ENCODE measurements at places on chromosomes 4 and X.

- no peak for DNase-seq
Measured at GRCh38 chrX:110759785-110760184, 35.8 kb downstream of the CHRDL1 start.

DNA sequence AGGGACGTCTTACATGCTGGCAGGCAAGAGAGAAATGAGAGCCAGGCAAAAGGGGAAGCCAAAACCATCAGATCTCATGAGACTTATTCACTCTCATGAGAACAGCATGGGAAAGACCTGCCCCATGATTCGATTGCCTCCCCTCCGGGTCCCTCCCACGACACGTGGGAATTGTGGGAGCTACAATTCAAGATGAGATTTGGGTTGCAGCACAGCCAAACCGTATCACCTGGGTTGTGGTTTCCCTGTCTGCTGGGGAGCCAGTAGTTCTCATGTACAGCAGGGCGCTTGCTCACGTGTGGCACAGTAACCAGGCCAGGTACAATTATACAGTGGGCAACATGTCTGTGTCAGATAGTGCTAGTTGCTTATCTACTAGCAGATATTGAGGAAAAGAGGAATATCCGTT is 11.1 kb upstream of the RS1 start:
- DNase-seq, result no peak

- no peak for DNase-seq
Measured at GRCh38 chr4:69697536-69698242, 44.6 kb upstream of the UGT2A1 start.

GRCh38 chr4:105875233-105875632 is 20.0 kb upstream of the NPNT start:
- DNase-seq, result no peak

DNA sequence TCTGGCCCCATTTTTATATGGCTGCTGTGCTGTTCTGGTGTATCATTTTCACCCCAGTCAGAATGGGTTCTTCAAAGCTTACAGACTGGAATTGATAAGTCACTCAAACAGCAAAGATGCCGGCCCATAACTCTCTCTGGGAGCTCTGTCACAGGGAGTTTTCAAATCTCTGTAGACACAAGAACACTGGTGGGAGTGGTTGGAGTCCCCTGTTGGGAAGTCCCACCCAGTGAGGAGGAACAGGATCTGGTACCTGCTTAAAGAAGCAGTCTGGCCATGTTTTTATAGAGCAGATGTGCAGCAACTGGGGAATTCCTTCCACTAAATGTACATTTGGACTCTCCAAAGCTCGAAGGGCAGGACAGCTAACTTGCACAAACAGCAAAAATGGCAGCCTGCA is 69.3 kb upstream of the UGT2B7 start:
- DNase-seq, result no peak

DNA sequence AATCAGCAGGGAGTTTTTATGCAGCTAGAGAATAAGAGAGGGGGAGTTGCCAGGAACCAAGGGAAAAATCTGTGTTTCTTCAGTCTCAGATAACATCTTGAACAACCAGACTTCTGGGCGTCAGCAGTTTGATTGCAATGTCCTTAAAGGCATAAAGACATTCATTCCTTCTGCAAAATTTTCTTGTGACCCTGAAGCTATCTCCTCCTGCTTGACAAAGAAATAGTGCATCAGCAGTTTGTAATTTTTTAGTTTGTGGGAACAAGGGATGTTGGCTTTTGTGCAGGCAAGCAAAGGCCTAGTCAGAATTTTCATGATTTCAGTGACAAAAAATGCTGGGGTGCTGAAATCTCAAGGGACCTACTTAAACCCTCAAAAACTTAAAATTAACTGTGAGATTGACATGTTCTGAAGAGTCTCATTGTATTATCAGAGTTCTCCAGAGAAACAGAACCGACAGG is 125.8 kb upstream of the UNC5C start:
- no peak for DNase-seq

DNA sequence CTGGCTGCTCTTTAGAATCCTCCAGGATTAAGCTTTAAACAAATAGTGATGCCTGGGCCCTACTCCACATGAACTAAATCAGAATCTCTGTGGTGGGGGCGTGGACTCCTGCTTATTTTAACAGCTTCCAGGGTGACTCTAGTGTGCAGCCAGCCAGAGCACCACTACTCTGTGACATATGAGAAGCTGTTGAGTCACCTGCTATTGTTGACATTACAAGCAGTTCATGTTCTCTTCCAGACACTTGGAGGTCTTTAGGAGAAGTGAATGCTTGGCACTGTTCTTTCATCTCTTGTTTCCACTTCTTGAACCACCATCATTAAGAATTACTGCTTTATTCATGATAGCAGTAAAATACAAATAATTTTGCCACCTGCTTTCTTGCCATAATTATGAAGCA is 426 bp upstream of the C4orf51 start:
- no peak for DNase-seq

DNA sequence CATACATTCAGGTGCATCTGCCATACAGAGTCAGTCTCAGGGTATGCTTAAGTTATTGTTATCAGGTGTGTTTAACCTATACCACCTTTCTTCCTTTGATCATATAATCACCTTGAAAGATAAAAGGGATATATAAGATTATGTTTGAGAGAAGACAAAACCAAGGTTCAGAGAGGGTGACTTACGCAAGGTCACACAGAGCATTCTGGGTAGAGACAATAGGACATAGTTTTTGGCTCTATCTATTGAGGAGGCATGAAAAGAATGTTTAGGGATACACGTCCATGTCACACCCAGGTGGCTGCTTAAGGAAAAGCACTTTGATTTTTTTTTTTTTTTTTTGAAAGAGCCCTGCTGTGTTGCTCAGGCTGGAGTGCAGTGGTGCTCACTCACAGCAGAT is 327.1 kb upstream of the RPS6KA3 start:
- DNase-seq, result no peak

DNA sequence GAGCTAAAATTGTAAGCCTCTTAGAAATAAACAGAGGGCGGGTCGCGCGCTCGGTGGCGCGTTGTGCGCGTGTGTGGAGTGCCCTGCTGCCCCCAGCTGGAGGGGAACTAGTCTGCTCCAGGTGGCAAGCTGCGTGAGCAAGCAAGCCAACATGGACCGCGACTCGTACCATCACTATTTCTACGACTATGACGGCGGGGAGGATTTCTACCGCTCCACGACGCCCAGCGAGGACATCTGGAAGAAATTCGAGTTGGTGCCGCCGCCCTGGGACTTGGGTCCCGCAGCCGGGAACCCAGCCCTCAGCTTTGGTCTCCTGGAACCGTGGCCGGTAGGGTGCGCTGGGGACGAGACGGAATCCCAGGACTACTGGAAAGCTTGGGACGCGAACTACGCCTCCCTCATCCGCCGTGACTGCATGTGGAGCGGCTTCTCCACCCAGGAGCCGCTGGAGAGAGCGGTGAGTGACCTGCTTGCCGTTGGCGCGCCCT is 66.1 kb downstream of the DNAAF6 start:
- no peak for DNase-seq

DNA sequence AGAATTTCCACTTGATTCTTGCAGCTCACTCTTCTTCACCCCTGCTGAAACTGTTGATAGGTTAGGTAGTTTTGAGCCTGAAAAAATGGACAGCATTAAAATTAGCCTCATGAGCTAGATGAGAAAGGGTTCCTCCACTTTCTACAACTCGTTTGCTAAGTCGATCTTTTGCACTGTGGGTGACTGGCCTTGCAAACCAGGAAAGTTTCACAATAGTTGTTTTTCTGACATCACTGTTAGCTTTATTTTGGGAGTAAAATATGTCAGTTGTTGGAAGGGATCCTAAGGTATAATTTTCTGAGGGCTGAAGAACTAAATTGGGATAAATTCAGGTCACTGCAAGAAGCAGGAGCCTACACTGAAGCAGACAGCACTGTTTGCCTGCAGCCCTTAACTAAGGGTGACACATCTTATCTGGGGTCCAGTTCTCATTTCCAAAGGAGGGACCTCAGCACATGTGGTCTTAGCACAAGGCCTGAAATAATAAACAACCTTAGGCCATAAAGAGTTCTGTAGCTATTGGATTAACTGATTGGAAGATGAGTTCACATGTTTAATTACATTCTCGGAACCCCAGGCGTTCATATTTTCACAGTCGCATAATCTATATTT is 29.1 kb downstream of the ANAPC4 start:
- DNase-seq, result no peak

- DNase-seq, result no peak
Measured at GRCh38 chr4:169207436-169208089, 63.2 kb downstream of the SH3RF1 start.

- DNase-seq, result no peak
Measured at GRCh38 chrX:65696613-65697012, 29.2 kb downstream of the MSN start.

DNA sequence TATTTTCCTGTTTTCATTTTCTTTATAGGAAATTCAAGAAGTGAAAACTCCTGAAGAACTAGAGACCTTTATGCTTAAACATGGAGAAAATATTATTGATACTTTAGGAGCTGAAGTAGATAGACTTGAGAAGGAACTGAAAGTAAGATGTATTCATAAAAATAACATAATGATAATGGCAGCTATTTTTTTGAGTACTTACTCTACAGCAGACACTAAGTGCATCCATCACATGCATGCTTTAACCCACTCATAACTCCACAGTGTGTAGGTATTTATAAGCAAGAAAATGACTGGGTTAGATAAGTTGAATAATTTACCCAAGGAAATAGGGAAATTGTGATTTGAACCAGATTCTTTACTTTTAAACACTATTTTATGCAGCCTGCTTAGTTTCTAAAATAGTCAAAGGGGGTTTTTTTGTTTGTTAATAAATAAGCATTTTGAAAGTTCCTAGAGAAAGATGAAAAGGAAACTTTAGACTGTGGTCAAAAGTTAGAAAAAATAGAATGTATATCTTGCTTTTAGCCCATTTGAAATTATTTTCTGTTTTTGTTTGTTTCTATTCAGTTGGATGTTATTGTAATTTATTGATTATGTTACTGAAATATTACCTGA is 74.2 kb downstream of the BEND4 start:
- DNase-seq, result no peak

- DNase-seq, result peak; percentile 17
Measured at GRCh38 chr4:101418055-101418454, 70.7 kb upstream of the PPP3CA start.

GRCh38 chr4:734075-734474 is 28.4 kb downstream of the PCGF3 start:
- no peak for DNase-seq

- no peak for DNase-seq
Measured at GRCh38 chr4:37383579-37384229, 139.2 kb downstream of the NWD2 start.

GRCh38 chr4:89914609-89915550 is 20.2 kb downstream of the MMRN1 start:
- no peak for DNase-seq

DNA sequence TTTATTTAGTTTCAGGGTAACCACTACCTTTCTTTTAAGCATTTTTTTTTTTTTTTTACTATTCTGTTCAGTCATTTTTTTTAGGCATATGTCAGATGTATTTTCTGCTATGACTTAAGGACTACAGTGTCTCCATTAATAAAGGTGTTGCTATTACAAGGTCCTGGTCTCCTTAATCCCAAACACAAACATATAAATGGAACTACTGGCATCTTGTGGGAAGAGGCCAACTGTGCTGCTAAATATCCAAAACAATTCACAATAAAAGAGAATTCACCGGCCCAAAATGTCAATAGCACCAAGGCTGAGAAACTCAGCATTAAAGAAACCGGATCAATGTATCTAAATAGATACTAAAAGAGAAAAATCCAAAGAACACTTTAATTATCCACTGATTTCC is 26.4 kb downstream of the LCORL start:
- no peak for DNase-seq

DNA sequence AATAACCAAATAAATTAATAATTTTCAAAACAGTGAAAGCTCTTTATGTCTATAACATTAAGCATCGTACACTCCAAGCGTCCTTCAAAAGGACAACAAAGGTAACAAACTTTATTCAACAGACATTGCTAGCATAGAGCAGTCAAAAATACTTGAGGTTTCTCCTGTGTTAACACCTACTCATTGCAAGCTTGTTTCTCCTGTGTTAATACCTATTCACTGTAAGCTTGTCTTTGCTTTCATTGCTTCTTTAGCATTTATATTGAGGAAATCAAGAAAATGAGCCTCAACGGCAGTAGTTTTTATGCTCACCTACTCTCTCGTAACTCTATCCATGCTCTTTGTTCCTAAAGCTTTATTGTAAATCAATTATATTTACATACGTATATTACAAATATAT is 3.5 kb downstream of the SPOCK3 start:
- DNase-seq, result no peak

DNA sequence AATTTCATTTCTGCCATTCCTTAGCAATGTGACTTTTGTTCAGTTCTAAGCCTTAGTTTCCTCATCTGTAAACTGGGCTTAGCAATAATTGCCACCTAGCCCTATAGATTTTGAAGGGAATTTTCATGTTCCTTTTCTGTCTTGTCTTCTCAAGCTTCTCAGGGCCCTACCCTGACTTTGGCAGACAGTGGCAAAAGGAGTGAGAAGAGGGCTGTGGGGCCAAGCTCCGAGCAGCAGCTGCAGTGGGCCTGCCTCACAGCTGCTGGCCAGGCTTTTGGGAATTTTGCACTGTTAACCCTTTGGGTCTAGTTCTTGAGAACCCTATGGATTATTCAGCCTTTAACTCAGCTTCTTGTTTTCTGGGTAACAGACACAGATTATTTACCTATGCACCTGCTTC is 67.6 kb upstream of the IGSF1 start:
- no peak for DNase-seq

Measured in effector CD4-positive, alpha-beta T cell (primary cell).